DMS79 (cell line): ENCODE measurements at places on chromosomes 6 and 20.
A peak's percentile ranks its signal among the peaks of the same experiment; 100 is the strongest.

- no peak for DNase-seq
Measured at GRCh38 chr6:106961801-106962200, 12.7 kb downstream of the CD24 start.

DNA sequence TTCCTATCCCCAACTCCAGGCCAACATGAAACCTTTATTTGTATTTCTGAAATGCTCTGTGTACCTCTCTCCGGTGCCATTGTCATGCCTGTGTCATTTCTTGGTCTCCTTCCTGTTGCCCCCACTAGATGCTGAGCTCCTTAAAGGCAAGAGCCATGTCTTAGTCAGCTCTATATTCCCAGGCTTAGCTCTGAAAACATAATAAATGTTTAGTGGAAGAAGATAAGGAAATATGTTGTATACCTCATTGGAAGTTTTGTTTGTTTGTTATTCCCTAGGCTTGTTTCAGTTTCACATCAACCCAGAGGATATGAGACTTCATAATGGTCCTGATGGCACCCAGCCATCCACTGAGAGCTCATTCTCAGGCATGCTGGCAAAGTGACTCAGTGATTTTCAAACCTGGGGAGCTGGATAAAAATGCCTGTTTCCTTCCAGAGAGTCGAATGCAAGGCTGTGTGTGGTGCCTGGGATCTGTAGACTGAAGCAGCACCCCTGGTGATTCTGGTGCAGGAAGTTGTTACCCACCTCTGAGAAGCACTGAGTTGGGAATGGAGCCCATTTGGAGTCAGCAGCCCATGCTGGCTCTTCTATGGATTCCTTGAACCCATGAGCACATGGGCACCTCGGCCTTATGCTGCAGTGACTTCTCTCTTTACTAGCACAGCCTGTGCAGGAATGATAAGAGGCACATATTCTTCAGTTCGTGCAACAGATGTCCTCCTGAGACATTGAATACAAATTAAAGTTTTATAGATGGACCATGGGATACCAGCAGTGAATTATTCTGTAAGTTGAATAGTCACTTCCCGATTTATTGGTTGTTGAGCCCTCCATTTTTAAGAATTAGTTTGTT is 205.2 kb downstream of the FARS2 start:
- DNase-seq = peak; percentile 7

DNA sequence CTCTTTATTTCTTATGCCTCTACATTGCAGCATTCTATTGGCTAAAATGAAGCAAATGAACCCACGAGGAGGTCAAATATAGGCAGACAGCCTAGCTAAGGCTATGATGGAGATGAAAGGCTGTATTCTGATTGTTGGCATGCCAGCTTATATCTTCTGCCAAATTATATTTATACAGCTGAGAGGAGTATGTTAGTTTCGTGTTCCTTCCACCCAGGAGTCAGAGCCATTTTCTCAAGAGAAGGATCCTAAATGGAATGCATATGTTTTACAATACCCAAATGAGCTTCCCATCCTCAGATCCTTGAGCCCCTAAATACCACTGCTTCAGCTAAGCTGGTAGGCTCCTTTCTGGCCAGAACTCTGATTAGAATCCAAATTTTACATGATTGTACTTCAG is 178.4 kb upstream of the HDDC2 start:
- DNase-seq = no peak

DNA sequence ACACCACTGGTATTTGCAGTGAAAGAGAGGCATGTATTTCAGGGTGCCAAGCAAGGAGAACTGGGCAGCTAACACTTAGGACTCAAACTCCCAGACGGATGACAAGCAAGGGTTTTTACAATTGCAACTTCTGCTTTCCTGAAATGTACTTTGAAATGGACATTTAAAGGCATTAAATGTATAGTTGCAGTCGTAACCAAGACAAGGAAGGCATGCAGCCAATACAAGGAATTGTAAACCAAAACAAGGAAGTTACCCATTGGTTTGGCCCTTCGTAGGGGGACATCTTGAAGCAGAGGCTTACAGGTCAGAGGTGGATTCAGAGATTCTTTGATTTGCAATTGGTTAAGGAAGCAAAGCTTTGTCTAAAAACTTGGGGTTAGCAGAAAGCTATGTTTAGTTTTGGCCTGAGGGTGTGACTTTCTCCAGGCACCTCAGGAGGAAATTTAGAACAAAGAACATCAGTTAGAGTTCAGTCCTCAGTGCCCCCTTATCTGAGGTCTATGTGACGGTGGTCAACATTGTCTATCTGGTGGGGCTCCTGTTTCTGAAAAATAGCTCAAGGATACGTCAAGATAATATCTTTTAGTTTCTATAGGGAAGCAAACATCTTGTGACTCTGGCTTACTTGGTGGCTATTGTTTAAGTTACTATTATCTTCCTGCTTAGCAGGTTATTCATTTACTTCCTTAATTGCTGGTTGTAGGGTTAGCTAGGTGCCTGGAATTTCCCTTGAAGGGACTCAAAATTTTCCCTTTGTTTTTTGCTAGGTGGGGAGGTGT is 266.0 kb downstream of the CD83 start:
- DNase-seq = no peak

GRCh38 chr6:40962241-40962640 is 76.8 kb downstream of the UNC5CL start:
- peak; percentile 84 for DNase-seq

- DNase-seq = no peak
Measured at GRCh38 chr6:115750292-115750691, 310.4 kb downstream of the FRK start.

GRCh38 chr6:101417900-101418299 is 24.4 kb downstream of the GRIK2 start:
- no peak for DNase-seq

DNA sequence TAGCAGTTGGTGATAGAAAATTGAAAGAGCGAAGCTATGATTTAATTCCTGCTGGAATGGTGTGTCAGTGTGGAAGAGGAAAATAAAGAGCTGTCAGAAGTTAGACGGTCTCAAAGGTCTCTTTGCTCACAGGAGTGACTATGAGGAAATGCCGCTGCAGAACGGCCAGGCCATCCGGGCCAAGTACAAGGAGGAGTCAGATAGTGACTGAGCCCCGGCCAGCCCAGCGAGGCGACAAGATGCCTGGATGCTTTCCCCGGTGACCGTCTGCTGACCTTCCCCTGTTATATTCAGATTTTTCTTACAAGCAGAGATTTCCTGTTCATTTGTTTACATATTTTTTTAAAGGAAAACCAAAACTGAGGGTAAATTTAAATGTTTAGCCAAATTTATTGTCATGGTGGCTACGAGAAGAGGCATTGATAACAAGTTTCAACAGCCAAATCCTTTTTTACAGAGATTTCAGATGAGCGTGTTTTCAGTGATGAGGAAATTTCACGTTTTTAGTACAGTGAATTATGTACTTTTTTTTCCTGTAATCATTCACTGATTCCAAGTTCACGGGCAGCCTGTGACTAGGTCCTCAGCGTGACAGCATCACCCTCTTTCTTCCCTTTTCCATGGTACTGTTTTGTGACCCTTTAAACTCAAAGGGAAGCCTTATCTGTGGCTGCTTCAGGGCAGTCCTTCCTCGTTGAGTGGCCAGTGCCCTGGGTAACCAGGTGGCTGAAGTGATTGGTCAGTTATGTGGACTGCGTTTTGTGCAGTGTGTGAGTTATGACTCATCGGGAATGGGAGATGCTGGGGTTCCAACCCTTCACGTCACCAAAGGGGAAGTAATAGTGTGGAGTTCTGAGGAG is 12.6 kb downstream of the DYNLT1 start:
- DNase-seq = no peak

- DNase-seq = no peak
Measured at GRCh38 chr6:122760330-122760729, 19.2 kb upstream of the FABP7 start.

DNA sequence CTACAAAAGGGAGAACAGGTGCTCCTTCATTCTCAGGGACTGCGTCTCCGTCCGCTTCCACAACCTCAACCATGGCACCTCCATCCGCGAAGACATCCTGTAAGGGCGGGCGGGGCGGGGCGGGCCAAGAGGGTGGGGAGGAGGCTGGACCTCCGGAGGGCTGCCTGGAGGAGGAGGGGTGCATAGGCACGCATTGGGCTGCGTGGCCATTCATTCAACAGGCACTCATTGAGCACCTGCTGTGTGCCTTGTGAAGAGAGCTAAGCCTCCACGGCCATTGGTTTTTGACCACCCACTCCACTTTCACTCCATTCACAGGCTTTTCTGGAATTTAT is 435 bp downstream of the ZSWIM3 start:
- DNase-seq = peak; percentile 22

DNA sequence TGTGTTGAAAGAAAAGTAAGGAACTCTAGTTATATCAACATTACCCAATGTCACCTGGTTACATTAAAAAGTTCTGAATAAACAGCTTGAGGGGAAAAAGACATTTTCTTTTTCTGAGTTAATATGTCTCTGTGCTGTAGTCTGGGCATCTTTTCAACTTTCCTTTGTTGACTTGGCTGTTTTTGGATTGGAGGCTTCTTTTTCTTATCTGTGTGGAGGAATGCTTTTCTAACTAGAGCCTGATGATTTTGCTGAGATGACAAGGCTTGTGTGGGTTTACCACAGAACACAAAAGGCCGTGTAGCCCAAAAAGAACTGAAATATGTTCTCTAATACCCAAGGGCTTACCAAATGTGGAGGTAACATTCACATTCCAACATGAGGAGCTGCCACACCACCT is 161.8 kb downstream of the KCNQ5 start:
- DNase-seq = no peak

GRCh38 chr6:20800653-20801052 is 266.4 kb downstream of the CDKAL1 start:
- DNase-seq = no peak
